ENCODE measurements at places on chromosomes 11 and 22. TPM values are rescaled to one million over a fixed set of nuclear protein-coding genes. Genes with fewer than 3 reads are reported as not detected.

CRACR2B gene
- 0.26 TPM for polyA plus RNA-seq

DDI1 gene
- not detected for polyA plus RNA-seq

KRTAP5-10 gene
- polyA plus RNA-seq, result not detected

PUS3 gene
- polyA plus RNA-seq, result 9.5 TPM

PGGHG gene
- 5.2 TPM for polyA plus RNA-seq

CCDC87 gene
- polyA plus RNA-seq, result 0.11 TPM

ADM gene
- 247 TPM for polyA plus RNA-seq

OR51I1 gene
- polyA plus RNA-seq, result not detected

SLC5A1 gene
- not detected for polyA plus RNA-seq

MMP13 gene
- polyA plus RNA-seq, result not detected

OR52K2 gene
- polyA plus RNA-seq, result not detected

CYTH4 gene
- polyA plus RNA-seq, result 0.33 TPM

OR51B5 gene
- 0.56 TPM for polyA plus RNA-seq

TMEM191B gene
- 0.19 TPM for polyA plus RNA-seq

C2CD2L gene
- polyA plus RNA-seq, result 3.4 TPM

RTN4RL2 gene
- polyA plus RNA-seq, result 0.45 TPM

LIF gene
- polyA plus RNA-seq, result 121 TPM

TSPAN18 gene
- 0.98 TPM for polyA plus RNA-seq

GRAMD4 gene
- 8.2 TPM for polyA plus RNA-seq

CLTCL1 gene
- polyA plus RNA-seq, result 6.6 TPM

MIOX gene
- 0.14 TPM for polyA plus RNA-seq

CDC42BPG gene
- polyA plus RNA-seq, result 0.04 TPM

MS4A6E gene
- not detected for polyA plus RNA-seq

MYOD1 gene
- polyA plus RNA-seq, result not detected

NAV2 gene
- polyA plus RNA-seq, result 7.2 TPM

KRTAP5-1 gene
- polyA plus RNA-seq, result not detected

DRD2 gene
- not detected for polyA plus RNA-seq

MN1 gene
- polyA plus RNA-seq, result 2.7 TPM

MUC2 gene
- polyA plus RNA-seq, result not detected

OR52I2 gene
- not detected for polyA plus RNA-seq

Data from AG04450 (cell line).